ENCODE measurements at places on chromosomes 7 and 10. TPM values are rescaled to one million over a fixed set of nuclear protein-coding genes. Genes with fewer than 3 reads are reported as not detected.

- DNase-seq, result no peak
These were observed 11.5 kb downstream of the NPFFR1 start for GRCh38 chr10:70271996-70272924.

DNA sequence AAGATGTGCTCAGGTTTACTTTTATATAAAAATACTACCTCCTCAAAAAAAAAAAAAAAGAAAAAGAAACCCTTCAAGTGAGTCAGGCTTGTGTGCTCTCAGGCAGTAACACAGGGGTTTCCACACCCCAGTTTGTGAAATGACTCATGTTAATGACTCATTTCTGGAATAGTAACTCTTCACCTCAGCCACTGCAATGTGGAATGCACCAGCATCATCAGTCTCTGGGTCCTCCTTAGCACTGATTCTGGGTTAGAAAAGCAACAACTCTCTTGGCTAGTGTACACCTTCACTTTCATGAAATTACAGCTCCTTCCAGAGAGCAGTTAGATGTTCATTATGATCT lies 110.6 kb downstream of the EMX2 start:
- no peak for DNase-seq

- no peak for DNase-seq
These were observed 321.3 kb downstream of the CACNA2D1 start for GRCh38 chr7:82122275-82122674.

GRCh38 chr7:12884033-12884432 lies 196.6 kb downstream of the ARL4A start:
- no peak for DNase-seq

DNA sequence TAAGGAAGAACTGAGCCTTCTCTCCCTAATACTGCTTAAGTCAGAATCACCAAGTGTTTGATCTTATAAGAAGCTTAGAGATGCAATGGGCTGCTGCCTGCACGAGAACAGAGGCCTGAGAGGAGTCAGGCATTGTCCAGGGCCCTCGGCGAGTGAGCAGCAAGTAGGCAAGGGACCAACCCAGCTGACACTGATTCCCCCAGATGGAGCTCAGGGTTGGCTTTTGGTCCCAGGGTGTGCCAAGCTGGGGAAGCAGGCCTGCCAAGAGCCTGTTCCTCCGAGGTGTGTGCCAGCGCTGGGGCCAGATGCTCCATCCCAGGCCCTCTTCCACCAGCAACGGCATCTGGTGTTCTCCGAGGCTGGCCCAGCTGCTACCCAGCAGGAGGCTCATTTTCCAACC lies 222.0 kb upstream of the ZMIZ1 start:
- peak; percentile 69 for DNase-seq

GRCh38 chr10:109773288-109774120 lies 149.8 kb downstream of the XPNPEP1 start:
- no peak for DNase-seq

Gene FAM13C
- total RNA-seq, result 130 TPM

Gene SND1
- 106 TPM for total RNA-seq

DNA sequence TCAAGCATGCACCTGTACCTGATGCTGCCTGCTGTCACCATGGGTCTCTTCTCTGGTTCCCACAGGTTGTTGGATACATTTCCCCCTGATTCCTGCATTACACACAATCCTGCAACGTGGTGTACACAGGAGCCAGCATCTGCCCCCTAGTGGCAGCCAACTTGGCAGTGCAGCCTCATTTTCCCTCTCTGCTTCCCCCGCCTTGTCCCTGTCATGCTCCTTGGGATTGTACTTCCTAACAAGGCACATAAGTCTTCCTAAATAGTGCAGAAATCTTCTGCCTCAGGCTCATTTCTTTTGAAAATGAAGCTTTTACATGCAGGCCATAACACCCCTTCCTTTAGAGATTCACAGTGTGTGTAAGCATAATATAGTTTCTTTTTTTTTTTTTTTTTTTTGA lies 387.5 kb downstream of the CCSER2 start:
- no peak for DNase-seq

- DNase-seq, result no peak
These were observed 41.1 kb downstream of the ZC3HC1 start for GRCh38 chr7:130009848-130010688.

GRCh38 chr10:73655990-73656298 lies at the start of gene SYNPO2L:
TSS of gene SYNPO2L (minus strand) at chr10:73656029. CDS start at chr10:73655922, 107 bp downstream.
- DNase-seq, result no peak

- DNase-seq, result no peak
These were observed 213.1 kb downstream of the CHRM2 start for GRCh38 chr7:137081321-137082093.

Gene PPIF
- 71.1 TPM for total RNA-seq

Gene LIPK
- total RNA-seq, result not detected

- no peak for DNase-seq
These were observed 34.8 kb downstream of the JMJD1C start for GRCh38 chr10:63430999-63431356.

DNA sequence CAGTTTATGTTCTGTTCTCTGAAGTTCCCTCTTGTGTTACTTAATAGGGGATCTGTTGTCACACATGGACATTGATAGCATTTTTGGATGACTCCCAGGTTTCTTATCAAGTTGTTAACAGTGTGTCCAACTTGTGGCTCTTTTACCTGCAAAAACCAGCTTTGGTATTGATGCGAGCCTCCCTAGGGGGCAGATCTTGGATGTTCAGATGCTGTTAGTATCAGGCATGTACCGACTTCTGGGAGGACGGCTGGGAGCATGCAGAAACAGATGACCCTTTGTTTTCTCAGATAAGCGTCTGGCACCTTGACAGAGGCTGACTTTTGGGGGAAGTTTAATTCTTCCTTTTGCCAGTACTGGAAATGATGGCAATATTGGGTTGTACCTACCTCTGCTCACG lies 2.2 kb downstream of the PLPP4 start:
- no peak for DNase-seq

Gene SLC35G1
- 3.6 TPM for total RNA-seq

Gene ZNF239
- 8.5 TPM for total RNA-seq

Gene PODXL
- 65.0 TPM for total RNA-seq

DNA sequence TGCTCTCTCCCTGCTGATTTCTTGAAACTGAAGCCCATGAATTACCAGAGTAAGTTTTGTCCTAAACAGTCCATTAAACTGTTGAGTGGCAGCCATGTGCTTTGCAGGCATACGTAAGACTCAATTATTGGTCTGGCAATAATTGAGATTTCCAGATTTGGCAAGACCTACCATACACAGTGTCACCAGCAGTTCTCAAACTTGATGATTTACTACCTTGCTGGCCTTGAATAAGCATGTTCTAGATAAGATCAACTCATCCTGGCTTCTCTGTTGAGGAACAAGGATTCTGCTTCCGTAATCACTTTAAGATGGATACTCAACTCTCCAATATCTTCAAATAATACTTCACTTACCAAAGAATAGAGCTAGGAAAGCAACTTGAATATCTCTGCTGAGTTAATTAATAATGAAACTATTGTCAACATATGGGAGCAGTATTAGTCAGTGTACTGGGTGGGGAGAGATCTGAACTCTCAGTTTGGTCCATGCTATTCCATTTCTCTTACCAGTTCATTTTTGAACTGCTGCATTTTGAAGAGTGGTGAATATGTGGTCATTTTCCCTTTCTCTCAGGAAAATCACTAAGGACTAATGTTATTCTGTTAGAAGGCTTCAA lies 181.4 kb downstream of the IPMK start:
- no peak for DNase-seq

- DNase-seq, result no peak
These were observed 42.4 kb downstream of the CCNY start for GRCh38 chr10:35378541-35379210.

DNA sequence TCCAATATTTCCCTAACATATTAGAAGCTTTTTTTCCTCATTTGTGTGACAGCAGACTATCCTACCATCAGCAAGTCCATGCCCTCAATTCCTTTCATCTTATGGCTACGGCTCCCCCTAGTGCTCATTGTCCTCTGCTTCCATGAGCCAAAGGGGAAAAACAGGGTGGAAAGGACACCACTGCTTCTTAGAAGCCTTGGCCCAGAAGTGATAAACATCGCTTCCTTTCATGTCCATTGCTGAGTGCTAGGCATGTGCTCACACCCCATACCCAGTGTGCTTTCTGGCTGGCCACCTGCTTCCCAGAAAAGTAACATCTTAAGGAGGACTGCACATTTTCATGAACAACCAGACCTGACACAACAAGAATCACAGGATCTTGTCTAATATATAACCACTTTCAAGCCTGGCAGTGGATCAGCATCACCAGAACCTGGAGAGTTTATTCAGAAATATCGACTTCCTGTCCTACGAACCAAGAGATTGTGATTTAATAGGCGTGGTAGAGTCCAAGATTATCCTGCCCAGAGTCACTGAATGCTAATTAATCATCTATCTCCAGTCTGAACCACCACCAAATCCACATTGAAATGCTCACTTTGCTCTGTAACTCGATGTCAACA lies 650.5 kb upstream of the SORCS1 start:
- peak; percentile 28 for DNase-seq

Gene SPDYE5
- total RNA-seq, result not detected

DNA sequence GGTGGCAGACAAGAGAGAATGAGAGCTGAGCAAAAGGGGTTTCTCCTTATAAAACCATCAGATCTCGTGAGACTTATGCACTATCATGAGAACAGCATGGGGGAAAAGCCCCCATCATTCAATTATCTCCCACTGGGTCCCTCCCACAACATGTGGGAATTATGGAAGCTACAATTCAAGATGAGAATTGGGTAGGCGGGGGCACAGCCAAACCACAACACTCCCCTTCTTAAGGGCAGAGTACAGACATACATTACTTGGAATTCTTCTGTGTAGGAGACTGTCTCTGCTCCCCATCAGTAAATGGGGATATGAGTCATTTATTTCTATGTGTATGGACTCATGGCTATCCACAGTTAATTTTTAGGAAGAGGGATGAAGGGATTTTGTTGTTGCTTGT lies 31.2 kb downstream of the FAM171A1 start:
- DNase-seq, result no peak

GRCh38 chr7:101553771-101554445 lies 75.2 kb downstream of the MYL10 start:
- DNase-seq, result no peak

Gene KIAA1217
- total RNA-seq, result 53.6 TPM

Gene ADRA2A
- 2.9 TPM for total RNA-seq

DNA sequence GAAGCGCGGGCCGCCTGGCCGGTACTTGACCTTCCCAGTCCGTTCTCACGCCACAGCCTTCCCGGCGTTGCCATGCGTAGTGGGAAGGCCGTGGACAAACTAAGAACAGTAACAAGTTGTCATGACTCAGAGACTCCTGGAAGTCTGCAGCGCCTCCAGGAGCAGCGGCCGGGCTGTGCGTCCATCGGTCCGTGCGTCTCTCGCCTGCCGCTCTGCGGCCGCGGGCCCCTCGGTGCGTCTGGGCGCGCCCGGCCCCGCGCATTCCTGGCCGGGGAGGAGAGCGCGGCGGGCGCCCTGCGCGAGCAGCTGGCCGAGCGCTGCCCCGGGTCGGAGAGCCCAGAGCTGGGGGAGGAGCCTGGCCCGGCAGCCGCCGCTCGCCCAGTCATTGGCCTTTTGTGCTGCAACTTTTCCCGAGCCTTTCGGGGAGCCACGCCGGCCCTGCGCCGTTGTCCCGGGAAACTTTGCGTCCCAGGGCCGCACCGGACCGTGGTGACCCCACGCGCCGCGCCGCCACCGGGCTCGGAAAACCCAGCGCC lies 123.7 kb downstream of the TACC2 start:
- DNase-seq, result no peak
